A549 treated with ZK216348 at 1 μM for 4 hours (cell line): ENCODE measurements at places on chromosomes 13 and 19. TPM values are rescaled to one million over a fixed set of nuclear protein-coding genes. Genes with fewer than 3 reads are reported as not detected.

The HSH2D gene
- 0.11 to 0.19 TPM in 2 of 5 replicates, not detected in the others for total RNA-seq

The ZIC5 gene
- total RNA-seq, result 2.4 to 3.8 TPM (median 2.6 TPM) in 5 replicates

The DCLK1 gene
- 0.65 to 1.2 TPM (median 0.86 TPM) in 5 replicates for total RNA-seq

The BRCA2 gene
- total RNA-seq, result 2.8 to 7.4 TPM (median 4.0 TPM) in 5 replicates

The SPACA4 gene
- total RNA-seq, result not detected in 5 replicates

The KLC3 gene
- total RNA-seq, result 0.40 to 1.2 TPM (median 0.79 TPM) in 5 replicates

The NCAN gene
- total RNA-seq, result 0.02 TPM in 1 of 5 replicates, not detected in the others

The EFNB2 gene
- 3.4 to 4.5 TPM (median 4.0 TPM) in 5 replicates for total RNA-seq
